Left ventricle myocardium inferior (tissue), 1 donor: ENCODE measurements at places on chromosomes 2 and 18.

DNA sequence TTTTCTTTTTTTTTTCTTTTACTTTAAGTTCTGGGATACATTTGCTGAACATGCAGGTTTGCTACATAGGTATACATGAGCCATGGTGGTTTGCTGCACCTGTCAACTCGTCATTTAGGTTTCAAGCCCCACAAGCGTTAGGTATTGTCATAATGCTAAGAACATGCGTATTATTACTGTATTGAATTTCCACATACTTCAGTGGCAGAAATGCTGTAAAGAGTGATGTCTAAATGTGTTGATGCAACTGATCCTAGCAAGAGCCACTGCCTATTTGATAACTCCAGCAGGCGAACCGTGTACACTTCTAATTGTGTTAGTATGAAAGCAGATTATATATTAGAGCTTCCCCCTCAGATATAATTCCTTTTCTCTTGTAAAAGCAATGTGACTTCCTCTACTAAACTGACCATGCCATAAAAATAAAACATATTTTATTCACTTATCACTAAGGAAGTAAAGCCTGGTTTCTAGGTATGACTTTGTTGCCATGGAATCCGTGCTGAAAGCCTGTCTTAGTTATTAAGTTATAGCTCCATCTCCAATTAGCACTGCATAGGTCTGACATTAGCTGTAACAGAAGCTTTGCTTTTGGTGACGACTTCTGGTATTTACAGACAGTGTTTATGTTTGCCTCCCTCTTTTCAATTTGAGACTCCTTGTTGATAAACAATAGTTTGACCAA lies 280.0 kb downstream of the GALR1 start:
- H3K27me3 ChIP-seq: no peaks in the 10 kb centered on the region
- H3K4me3 ChIP-seq: no peak overlapping the region
- H3K4me1 ChIP-seq: no peaks in the 10 kb centered on the region
- no peak for DNase-seq

DNA sequence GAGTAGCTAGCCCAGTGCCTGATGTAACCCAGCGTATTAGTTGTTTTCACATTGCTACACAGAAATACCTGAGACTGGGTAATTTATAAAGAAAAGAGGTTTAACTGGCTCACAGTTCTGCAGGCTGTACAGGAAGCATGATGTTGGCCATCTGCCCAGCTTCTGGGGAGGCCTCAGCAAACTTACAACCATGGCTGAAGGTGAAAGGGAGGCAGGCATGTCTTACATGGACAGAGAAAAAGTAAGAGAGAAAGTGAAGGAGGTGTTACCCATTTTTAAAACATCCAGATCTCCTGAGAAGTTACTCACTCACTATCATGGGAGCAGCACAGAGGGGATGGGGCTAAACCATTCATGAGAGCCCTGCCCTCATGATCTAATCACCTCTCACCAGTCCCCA lies 6.1 kb upstream of the CYRIA start:
- no peaks in the 10 kb centered on the region for H3K27me3 ChIP-seq
- DNase-seq: no peak
- peaks cover 2% of the 10 kb centered on the region for H3K4me1 ChIP-seq
- H3K36me3 ChIP-seq: no peaks in the 10 kb centered on the region
- no peak overlapping the region for H3K27ac ChIP-seq
- no peak overlapping the region for H3K4me3 ChIP-seq

DNA sequence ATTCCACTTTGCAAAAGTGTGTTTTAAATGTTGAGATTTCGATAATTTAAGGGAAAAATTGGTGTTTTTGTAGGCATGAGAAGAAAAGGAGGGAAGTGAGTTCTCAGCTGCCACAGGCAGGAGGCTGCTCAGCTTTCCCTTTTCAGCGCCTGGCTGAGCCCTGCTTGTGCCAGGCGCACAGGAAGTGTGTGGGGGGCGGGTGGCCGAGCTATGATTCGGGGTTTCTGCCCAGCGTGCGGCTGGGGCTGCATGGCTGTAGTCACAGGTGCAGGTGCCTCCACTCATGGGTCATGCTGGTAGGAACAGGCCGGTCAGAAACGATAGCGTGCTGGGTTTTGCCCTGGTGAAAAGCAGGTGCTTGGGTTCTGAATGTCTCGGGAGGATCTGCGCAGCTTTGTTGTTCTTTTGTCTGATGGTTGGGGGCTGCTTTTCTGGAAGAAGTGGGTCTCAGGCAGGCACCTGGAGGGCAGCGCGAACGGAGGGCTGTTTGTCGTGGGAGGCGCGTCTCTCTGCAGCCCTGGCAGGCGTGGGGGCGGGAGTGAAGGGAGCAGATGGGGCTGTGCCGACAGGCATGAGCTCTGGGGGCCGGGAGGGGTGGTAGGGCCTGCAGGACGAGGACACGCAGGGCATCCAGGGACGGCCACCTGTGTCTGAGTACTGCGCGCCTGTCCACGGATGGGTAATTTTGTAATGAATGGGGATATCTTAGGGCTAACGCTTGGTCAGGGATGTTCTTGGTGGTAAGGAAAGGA lies 2.1 kb downstream of the KCNG2 start:
- H3K27me3 ChIP-seq: peaks cover 87% of the 10 kb centered on the region
- H3K4me3 ChIP-seq: no peak overlapping the region
- DNase-seq: no peak

DNA sequence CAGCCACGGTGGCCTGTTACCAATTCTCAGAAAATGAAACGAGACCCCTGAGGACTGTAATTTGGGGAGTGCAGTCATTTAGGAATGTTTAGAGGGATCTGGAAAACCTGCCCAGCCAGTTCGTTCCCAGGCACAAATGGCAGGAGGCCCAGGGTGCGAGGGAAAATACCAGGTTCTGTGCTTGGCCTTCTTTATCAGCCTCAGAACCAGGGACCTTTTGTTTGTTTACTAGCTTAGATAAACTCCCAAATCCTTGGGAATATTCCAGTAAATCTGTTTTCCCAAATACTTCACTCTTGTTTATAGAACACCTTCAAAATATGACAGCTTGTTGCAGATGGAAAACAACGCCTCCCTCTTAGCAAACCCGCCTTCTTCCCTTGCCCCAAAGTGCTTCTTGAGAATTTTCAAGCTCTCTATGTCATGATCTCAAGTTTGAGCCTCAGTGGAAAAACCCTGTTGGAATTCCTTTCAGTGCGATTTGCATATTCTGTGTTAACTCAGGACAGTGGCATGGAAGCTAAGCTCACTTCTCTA lies 400.3 kb upstream of the SMIM21 start:
- H3K27ac ChIP-seq: no peak overlapping the region
- no peak for DNase-seq
- H3K27me3 ChIP-seq: peaks cover 7% of the 10 kb centered on the region
- no peak overlapping the region for H3K4me3 ChIP-seq

DNA sequence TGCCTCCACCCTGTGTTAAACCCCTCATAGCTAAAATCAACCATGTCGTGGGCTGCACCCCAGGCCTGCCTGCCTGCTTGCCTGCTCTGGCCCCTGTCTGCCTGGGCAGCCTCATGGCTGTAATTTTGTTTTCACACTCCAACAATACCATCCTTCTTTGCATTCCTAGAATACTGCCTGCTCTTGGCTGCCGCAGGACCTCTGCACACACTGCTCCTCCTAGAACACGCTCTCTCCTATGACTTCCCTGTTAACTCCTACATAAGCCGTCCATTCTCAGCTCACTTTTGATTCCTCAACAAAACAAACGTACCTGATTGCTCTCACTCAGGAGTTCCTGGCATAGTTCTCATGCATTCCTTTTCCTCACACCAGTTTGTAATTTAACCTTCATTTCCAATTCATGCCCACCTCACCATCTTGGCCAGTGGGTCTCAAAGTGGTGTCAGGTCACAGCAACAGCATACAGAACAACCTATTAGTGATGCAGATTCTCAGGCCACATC lies 2.5 kb downstream of the UXS1 start:
- no peak overlapping the region for H3K27ac ChIP-seq
- DNase-seq: no peak
- H3K27me3 ChIP-seq: no peaks in the 10 kb centered on the region
- peaks cover 29% of the 10 kb centered on the region for H3K4me1 ChIP-seq
- H3K36me3 ChIP-seq: no peaks in the 10 kb centered on the region

GRCh38 chr2:127624756-127625571 lies 21.0 kb upstream of the GPR17 start:
- no peak overlapping the region for H3K27ac ChIP-seq
- H3K36me3 ChIP-seq: no peaks in the 10 kb centered on the region
- H3K4me1 ChIP-seq: peaks cover 52% of the 10 kb centered on the region
- H3K27me3 ChIP-seq: peaks cover 23% of the 10 kb centered on the region

DNA sequence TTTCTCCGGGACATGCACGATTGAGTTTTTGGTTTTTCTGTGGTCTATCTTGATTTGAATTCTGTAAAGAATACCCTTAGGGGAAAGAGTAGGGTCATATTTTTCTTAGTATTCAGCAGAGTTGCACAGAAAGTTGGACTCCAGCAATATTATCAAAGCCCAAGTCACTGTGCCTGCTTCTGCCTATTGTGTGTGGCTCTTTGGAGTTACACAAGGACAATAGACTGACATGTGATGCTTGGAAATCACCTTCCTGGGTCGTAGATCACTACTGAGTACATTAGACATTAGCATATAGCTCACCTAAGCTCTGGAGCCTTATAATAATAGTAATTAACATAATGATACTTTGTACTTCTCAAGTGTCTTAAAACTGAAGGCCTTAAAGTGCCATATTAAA lies 238.8 kb upstream of the FOSL2 start:
- H3K4me1 ChIP-seq: peaks cover 10% of the 10 kb centered on the region
- peaks cover 10% of the 10 kb centered on the region for H3K36me3 ChIP-seq
- no peak for DNase-seq
- no peak overlapping the region for H3K4me3 ChIP-seq
- H3K27ac ChIP-seq: no peak overlapping the region

DNA sequence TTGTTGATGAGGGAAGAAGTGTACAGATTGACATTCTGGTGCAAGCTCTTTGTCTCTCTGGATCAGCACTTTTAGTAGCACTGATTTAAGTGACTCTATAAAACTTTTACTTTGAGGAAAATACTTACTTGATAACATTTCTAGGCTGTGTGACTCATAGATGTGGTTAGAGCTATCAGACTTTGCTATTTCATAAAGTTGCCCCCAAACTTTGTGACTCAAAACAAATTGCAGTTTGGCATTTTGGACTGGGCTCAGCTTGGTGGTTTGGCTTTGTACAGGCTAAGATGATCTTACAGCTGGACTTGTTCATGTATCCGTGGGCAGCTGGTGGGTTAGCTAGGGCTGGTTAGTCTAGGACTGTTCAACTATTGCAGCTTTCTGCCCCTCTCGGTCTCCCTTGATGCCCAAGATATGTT lies 42.1 kb upstream of the GLS start:
- no peak for DNase-seq
- H3K4me1 ChIP-seq: peaks cover 11% of the 10 kb centered on the region
- H3K36me3 ChIP-seq: no peaks in the 10 kb centered on the region
- no peak overlapping the region for H3K4me3 ChIP-seq
- H3K27me3 ChIP-seq: no peaks in the 10 kb centered on the region

- peaks cover 8% of the 10 kb centered on the region for H3K27me3 ChIP-seq
- no peaks in the 10 kb centered on the region for H3K36me3 ChIP-seq
- H3K4me3 ChIP-seq: no peak overlapping the region
- H3K27ac ChIP-seq: no peak overlapping the region
These were observed 10.6 kb upstream of the MBP start for GRCh38 chr18:77143196-77143595.

- DNase-seq: no peak
- no peaks in the 10 kb centered on the region for H3K36me3 ChIP-seq
- H3K4me1 ChIP-seq: no peaks in the 10 kb centered on the region
- H3K4me3 ChIP-seq: no peak overlapping the region
These were observed 1441.9 kb upstream of the ZEB2 start for GRCh38 chr2:145961846-145962245.

- H3K27me3 ChIP-seq: no peaks in the 10 kb centered on the region
- H3K4me3 ChIP-seq: peak overlapping the region; percentile 76
- peak overlapping the region; percentile 85 for H3K27ac ChIP-seq
These were observed 834 bp upstream of the BUB1 start for GRCh38 chr2:110678457-110679336.

DNA sequence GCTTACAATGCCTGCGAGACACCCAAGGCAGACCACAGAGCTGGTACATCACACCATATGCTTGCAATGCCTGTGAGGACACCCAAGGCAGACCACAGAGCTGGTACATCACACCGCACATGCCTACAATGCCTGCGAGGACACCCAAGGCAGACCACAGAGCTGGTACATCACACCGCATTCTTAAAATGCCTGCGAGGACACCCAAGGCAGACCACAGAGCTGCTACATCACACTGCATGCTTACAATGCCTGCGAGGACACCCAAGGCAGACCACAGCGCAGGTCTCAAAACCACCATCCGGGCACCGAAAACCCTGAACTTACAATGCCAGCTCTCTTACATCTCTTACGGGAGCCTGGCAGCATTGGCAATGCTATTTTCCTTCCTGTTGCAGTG lies 799.6 kb downstream of the GALR1 start:
- H3K36me3 ChIP-seq: no peaks in the 10 kb centered on the region
- no peak overlapping the region for H3K27ac ChIP-seq
- DNase-seq: no peak
- peaks cover 35% of the 10 kb centered on the region for H3K27me3 ChIP-seq

- no peak overlapping the region for H3K4me3 ChIP-seq
- H3K4me1 ChIP-seq: no peaks in the 10 kb centered on the region
- H3K36me3 ChIP-seq: no peaks in the 10 kb centered on the region
- no peaks in the 10 kb centered on the region for H3K27me3 ChIP-seq
- no peak for DNase-seq
- H3K27ac ChIP-seq: no peak overlapping the region
These were observed 181.0 kb downstream of the SLC39A10 start for GRCh38 chr2:195838002-195838401.

GRCh38 chr2:36060133-36060532 lies 295.4 kb upstream of the CRIM1 start:
- no peaks in the 10 kb centered on the region for H3K36me3 ChIP-seq
- peaks cover 4% of the 10 kb centered on the region for H3K27me3 ChIP-seq
- H3K27ac ChIP-seq: no peak overlapping the region
- DNase-seq: no peak
- no peaks in the 10 kb centered on the region for H3K4me1 ChIP-seq

- no peaks in the 10 kb centered on the region for H3K27me3 ChIP-seq
- H3K4me1 ChIP-seq: peaks cover 15% of the 10 kb centered on the region
- no peak overlapping the region for H3K4me3 ChIP-seq
- H3K27ac ChIP-seq: peak overlapping the region; percentile 1
These were observed 510.0 kb upstream of the ZEB2 start for GRCh38 chr2:145029873-145030272.

DNA sequence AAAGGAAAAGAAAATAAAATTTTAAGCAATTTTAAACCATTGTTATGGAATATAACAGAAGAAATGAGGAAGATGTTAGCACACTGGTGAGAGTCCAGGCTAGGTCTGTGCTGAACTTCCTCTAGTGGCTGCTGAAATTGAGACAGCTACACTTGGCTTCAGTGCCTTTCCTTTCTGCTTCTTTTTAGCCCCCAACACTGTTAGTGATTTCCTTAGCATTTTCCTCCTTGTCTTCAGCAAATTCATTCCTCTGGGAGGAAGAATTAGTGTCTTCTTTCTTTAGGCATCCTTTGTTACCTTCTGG lies 47.6 kb downstream of the ITGAV start:
- no peak for DNase-seq
- H3K36me3 ChIP-seq: peaks cover 66% of the 10 kb centered on the region
- H3K27me3 ChIP-seq: no peaks in the 10 kb centered on the region
- no peaks in the 10 kb centered on the region for H3K4me1 ChIP-seq
- no peak overlapping the region for H3K4me3 ChIP-seq
- H3K27ac ChIP-seq: no peak overlapping the region

GRCh38 chr2:6951046-6951445 lies 33.8 kb downstream of the RNF144A start:
- H3K36me3 ChIP-seq: no peaks in the 10 kb centered on the region
- H3K27ac ChIP-seq: no peak overlapping the region
- no peak for DNase-seq
- H3K27me3 ChIP-seq: no peaks in the 10 kb centered on the region

GRCh38 chr18:23330423-23330822 lies 122.7 kb upstream of the RIOK3 start:
- H3K36me3 ChIP-seq: no peaks in the 10 kb centered on the region
- no peak overlapping the region for H3K4me3 ChIP-seq
- no peaks in the 10 kb centered on the region for H3K27me3 ChIP-seq
- no peak overlapping the region for H3K27ac ChIP-seq
- no peak for DNase-seq
